ENCODE measurements at places on chromosomes 2 and 18.

- no peak for DNase-seq
Measured at GRCh38 chr2:233823731-233824121, 30.6 kb downstream of the HJURP start.

GRCh38 chr2:153005071-153005730, 286.8 kb downstream of the ARL6IP6 start:
- no peak for DNase-seq

DNA sequence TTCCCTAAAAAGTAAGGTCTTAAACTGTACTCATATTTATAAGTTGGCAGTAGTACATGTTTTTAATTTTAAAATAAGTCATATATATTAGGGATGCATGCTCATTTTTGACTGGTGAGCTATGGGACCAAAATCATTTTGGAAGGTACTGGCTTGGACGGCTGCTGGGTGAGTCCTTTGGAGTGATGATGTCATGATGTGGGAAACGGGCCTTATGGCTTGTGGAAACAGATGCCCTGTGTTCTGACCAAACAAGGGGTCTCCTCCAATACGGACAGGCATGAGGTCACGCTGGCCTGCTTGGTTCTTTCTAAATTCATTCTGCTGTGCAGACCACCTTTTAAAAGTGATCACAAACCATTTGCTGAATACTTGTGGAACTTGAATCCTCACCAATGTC, 109.2 kb upstream of the MGAT5 start:
- no peak for DNase-seq

GRCh38 chr2:144605231-144605840, 85.4 kb upstream of the ZEB2 start:
- DNase-seq = no peak

- no peak for DNase-seq
Measured at GRCh38 chr18:65768120-65768778, 17.4 kb downstream of the CDH7 start.
